Neural progenitor cell (in vitro differentiated cells): ENCODE measurements at places on chromosomes 6 and 20.
A peak's percentile ranks its signal among the peaks of the same experiment; 100 is the strongest.

DNA sequence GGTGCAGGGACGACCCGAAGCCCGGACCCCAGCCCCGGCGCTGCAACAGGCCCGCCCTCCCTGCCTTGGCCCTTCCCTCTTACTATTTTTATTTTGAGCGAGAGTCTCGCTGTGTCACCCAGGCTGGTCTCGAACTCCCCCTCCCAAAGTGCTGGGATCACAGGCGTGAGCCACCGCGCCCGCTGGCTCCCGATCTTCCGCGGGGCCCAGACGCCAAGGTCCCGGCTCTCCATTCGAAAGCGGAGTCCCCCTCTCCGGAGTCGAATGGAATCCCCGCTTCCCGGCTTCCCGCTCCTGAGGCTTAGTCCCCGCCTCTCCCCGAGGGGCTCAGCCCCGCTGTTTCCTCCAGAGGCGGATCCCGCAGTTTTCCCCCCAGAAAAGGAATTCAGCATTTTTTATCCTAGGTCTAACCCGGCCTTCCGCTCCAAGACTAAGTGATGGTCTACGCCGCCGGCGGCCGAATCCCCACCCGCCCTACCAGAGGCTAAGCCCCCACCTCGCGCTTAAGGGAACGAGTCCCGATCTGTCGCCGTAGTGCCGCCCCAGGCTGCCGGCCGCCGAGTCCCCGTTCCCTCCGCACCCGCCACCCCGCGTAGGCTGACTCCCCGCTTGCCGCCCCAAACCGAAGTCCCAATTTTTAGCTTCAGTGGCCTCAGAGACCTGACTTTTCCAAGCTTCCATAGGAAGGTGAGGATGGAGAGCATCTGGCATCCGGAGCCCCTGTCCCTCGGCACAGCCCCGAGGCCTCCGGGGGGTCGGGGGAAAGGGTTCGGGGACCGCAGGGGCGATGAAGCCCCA lies 11.5 kb upstream of the TMC2 start:
- DNase-seq, result peak; percentile 80

GRCh38 chr20:49938173-49939163 lies 2.3 kb downstream of the RNF114 start:
- DNase-seq, result no peak

GRCh38 chr6:56959094-56959493 lies 4.2 kb downstream of the BEND6 start:
- DNase-seq, result no peak

DNA sequence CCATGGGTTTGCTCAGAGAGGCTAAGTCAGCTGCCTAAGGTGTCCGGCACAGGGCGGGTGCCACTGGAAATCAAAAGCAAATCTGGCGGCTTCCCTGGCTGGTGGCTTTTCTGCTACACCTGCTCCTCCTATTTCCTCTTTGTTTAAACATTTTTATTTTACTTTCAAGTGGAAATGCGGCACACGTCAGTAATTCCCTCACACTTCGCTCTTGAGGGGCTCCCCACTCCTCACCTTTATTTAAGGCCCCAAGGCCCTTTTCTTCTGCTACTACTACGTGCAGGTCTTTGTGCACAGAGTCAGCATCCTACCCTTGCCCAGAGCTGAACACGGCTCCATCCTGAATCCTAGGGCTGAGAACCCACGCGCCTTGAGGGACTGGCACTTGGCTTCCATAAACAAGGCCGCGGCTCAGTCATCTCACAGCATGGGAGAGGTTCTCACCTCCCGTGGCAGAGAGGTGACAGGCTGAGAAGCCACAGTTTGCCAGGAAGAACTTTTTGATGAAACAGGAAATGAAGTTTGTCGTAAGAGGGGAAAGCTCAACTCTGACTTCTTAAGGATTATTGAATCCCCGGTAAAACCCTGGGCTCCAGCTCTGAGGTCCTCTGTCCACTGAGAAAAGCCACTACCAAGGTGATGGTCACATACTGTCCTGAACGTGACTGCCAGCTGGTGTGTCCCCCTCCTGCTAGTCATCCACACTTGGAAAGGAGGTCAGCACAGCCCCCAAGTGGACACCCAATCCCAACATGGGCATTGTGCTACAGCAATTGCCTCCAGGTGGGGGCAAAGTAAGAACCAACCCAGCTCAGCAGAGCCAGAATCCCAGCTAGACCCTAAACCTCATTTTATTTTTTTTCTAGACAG lies 48.0 kb downstream of the NFATC2 start:
- DNase-seq, result no peak

- peak; percentile 48 for DNase-seq
Measured at GRCh38 chr6:91276315-91276714, 689.4 kb upstream of the MAP3K7 start.

DNA sequence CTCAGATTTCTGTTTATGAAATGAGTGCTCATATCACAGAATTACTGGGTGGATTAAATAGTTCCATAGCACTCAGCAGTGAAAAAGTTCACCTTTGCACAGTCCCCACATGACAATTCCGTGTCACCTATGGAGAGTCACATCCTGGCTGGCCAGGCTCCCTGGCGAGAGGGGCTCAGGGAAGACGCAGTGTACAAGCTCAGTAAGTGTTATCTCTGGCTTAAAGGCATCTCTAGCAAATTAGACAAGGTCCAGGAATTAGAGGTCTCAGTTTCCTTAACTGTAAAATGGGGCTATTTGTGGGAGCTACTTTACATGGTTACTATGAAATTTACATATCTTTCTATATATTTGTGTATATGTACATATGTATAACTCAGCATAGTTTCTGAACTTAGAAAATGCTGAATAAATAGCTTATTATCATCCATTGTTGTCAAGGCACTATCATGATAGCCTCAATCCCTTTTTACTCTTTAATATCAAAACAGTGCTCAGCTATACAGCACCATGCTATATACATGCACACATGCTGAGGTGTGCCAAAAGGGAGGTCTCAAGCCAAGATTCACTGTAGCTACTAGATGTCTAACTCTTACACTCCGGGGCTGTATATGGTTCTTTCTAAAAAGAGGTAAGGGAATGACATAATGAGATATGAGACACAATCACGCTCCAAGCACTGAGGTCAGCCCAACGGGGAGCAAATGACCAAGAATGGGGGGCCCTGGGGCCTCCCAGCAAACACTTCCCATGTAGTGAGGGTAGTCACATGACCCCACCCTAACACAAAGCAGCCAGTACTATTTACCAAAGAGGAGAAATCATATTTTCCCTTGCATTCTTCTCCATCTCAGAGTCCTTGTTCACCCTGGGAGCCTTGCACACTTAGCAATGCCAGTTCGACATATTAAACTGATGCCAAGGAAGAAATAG lies 59.4 kb downstream of the SLC22A23 start:
- no peak for DNase-seq

GRCh38 chr6:13508711-13509705 lies 21.6 kb upstream of the GFOD1 start:
- no peak for DNase-seq
